ENCODE measurements at places on chromosomes 1 and 21.

DNA sequence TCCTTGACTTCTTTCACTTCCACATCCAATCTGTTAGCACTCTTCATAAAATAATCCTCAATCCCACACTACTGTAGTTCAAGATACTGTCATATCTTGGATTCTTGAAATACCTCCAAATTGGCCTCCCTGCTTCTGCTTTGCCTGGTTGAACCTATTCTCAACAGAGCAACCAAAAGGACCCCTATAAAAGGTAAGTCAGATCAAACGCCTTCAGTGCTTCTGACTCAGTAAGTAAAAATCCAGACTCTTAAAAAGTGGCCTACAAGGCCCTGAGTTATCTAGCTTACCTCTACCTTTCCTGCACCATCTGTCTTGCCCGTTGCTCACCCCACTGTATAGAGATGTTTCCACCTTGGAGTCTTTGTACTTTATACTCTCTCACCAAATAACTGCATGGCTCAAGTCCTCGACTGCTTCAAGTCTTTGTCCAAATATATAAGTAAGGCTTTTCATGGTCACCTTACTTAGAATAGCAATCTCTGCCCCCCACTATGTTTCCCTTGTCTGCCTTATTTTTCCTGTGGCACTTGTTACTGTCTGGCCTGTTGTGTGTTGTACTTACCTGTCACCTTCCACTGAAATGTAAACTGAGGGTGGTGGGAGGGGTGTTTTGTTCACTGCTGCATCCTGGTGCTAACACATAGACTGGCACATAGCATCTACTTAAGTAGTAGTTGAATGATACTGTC lies 5.1 kb upstream of the PIGV start:
- DNase-seq, result no peak

DNA sequence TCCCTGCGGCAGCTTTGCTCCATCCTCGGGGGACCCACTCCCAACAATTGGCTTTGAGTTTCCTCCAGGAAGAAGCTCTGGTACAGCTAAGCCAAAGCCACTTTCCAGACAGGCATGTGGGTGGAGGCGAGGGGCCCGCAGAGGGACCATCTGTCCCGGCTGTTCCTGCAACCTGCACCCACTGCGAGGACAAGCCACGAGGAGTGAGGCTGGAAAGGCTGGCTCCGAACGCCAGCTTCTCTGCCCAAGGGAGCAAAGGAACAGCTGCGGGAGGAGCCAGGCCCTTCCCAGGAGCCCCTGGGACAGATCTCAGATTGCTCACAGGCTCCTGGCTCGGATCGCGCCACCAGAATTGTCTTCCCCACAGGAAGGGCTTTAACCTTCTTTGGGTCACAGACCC lies 28.3 kb upstream of the PEF1 start:
- no peak for DNase-seq

DNA sequence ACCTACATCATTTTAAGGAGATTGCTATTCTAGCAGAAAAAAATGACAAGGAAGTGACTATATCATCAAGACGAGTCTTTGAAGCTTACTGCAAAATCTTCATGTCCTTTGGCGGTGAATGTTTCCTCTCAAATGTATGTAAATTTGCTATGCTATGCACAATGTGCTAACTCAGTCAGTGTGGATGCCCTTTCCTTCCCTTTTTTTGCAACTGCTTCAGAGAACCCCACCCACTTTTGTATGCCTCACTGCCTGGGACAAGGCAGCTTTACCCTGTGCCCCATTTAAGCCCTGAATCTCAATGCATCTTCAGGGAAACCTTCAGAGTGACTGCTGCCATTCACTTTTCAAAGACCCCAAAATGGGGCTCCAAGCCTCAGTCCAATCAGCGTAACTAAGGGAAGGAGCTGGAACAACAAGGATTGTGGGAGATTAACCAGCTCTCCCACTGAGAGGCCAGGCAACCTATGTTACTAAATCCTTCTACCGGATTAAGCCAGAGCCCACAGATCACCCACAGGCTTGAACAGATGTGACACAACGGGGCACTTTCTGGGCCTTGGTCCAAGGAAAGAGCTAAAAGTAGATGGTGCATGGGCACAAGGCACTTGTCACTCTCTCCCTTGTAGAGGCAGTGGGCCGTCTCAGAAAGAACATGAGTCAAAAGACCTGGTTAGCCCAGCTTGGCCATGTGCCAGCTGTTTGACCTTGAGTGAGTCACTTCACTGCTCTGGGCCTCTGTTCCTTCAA lies 154.4 kb downstream of the PLPP3 start:
- no peak for DNase-seq

- DNase-seq, result no peak
Observed at GRCh38 chr1:156429313-156430060, 60.5 kb downstream of the RHBG start.

- no peak for DNase-seq
Observed at GRCh38 chr21:44943686-44944550, 4.1 kb downstream of the SLX9 start.

GRCh38 chr1:89089962-89090361 lies 25.0 kb upstream of the GBP1 start:
- DNase-seq, result no peak

DNA sequence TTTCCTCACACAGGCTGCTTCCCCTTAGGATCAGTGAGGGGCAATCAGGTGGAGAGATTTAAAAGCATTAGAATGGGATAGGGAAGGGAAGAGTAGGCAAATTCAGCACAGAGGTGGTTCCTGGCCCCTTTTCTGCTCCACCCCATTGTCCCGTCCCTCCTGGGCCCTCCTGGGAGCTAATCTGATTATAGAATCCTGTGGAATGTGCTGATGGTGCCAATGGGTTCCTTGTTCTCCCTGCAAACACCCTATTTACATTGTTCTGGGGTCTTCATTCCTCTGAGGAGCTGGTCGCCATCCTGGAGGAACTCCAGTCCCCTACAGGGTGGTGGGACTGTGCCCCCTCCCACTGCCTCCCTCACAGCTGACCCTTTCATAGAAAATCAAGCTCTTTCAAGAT lies 34.4 kb upstream of the LRP8 start:
- no peak for DNase-seq

DNA sequence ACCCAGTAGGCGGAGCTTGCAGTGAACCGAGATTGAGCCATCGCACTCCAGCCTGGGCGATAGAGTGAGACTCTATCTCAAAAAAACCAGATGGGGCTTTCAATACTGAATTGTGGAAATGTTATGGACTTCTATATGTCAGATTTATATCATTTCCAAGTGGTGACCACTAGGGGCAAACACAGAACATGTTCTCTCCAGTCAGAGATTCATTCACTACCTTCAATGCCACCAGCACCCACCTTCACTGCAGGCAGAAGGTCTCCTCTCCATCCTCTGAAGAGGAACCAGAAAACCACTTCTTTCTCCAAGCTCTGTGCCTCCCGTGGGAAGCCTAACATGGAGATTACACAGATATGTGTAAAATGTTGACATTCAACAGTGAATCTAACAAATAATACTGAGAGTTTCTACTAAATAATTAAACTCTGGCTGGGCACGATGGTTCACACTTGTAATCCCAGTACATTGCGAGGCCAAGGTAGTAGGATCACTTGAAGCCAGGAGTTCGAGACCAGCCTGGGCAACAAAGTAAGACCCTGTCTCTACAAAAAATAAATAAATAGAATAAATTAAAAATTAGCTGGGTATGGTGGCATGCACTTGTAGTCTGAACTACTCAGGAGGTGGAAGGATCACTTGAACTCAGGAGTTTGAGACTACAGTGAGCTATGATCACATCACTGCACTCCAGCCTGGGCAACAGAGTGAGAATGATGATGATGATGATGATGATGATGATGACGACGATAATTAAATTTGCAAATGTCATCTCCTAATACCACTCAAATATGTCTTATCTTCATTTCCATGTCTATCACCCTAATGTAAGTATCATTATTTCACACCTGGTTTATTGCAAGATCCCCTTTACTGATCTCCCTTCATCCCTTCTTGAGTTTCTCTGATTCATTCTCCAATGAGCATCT lies 151.1 kb downstream of the ZNF281 start:
- DNase-seq, result no peak

- no peak for DNase-seq
Observed at GRCh38 chr1:75274920-75275506, 140.8 kb downstream of the LHX8 start.
